Stomach (tissue), 19 donors: ENCODE measurements at places on chromosomes 13 and 19.

- peak; percentile 41 for DNase-seq
Measured at GRCh38 chr19:21463449-21464105, 41.8 kb upstream of the ZNF429 start.

GRCh38 chr19:16325161-16325527 lies 518 bp downstream of the KLF2 start:
- DNase-seq = peak; percentile 69

GRCh38 chr13:94065741-94066140 lies 413.7 kb downstream of the DCT start:
- DNase-seq = no peak

- no peak for DNase-seq
Measured at GRCh38 chr19:55641426-55642152, 787 bp downstream of the ZNF580 start.

DNA sequence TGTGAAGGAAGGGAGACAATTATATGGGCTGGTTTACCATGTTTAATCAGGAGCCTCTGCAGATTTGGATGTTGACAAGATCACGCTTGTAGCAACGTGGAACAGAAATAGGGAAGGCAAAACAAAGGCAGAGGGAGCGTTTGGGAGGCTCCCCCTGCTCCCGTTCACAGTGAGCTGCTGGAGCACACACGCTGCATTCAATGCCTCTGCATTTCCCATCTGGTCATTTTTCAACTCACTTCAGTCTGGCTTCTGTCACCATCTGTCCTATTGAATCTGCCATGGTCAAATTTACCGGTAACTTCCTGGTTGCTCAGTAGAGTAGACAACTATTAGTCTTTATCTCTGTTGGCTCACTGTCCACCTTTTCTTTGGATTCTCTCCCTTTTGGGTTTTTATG lies 91.0 kb downstream of the NHLRC3 start:
- DNase-seq = no peak

DNA sequence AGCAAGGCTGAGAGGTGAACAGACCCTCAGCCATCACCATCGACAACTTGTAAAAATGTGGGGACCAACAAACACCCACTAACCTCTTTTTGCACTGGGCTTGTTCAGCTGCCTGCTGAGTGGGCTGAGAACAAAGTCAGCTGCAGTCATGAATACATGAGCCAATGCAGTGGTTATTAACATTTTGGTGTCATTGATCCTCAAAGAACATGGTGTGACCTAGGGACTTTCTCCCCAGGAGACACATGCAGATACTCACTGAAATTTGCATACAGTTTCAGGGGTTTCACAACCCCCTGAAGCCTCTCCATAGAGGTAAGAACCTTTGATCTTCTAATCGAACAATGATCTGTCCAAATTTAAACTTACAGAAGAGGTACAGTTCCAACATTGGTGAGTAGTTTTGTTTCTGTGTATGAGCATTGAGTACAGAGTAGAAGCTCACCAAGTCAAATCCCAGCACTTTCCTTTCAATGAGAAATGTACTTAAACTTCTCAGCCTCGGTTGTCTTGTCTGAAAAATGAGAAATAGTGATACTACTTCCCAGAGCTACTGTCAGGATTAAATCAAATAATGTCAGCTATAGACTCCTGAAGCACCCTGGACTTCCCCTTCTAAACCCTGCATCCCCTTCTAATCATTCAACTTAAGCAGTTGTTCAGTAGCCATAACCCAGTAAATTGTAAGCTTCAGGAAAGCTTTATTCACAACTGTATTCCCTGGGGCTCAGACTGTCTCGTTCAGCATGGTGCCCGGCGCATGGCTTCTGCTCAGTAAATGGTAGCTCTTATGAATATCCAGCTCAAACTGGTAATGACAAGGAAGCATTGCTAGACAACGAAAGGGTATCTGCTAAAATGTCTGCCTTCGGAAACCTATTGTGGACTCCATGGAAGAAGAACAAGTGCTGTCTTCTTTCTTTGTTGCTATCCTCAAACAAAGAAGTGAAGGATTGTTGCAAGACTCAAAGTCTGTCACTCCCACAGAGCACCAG lies 148.7 kb downstream of the FOXO1 start:
- no peak for DNase-seq

DNA sequence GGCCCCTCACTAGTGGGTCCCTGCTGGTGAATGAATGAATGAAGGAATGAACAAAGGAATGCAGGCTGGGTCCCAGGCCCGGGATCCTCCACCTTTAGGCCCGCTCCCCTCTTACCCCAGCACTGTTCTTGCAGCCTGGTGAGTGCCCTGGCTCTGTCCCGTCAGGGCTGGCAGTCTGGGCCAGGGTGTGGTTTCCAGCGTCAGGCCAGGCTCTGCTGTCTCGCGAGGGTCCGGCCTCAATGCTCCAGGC lies 317 bp downstream of the LYL1 start:
- no peak for DNase-seq

GRCh38 chr19:46537136-46538097 lies 41.8 kb upstream of the PNMA8B start:
- peak; percentile 74 for DNase-seq

DNA sequence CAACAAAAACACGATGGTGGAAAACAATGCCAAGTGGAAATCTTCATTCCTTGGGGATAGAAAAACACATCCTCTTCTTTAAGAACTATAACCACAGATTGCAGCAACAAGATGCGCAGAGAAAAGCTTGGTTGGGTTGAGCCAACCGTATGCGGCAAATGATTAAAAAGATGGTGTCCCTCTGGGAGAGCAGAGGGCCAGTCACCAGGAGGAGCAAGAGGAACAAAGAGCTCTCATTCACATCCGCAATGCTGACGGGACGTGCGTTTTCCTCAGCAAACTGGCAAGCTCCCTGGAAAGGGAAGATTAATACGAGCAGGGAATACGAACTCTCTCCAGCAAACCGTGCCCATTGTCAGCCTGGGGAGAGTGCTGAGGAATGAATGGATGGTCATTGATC lies 141.6 kb downstream of the KATNAL1 start:
- peak; percentile 30 for DNase-seq

- no peak for DNase-seq
Measured at GRCh38 chr19:55614711-55615542, 9.4 kb downstream of the ZNF784 start.

GRCh38 chr19:48255376-48256303 lies at the start of gene CARD8:
TSS of gene CARD8 (minus strand) at chr19:48255912. CDS start at chr19:48241020, 14,892 bp downstream.
- DNase-seq = peak; percentile 95

GRCh38 chr13:42865768-42866102 lies 84.4 kb downstream of the FAM216B start:
- DNase-seq = peak; percentile 45

GRCh38 chr19:35719402-35720162 lies 1.8 kb downstream of the KMT2B start:
- peak; percentile 16 for DNase-seq

DNA sequence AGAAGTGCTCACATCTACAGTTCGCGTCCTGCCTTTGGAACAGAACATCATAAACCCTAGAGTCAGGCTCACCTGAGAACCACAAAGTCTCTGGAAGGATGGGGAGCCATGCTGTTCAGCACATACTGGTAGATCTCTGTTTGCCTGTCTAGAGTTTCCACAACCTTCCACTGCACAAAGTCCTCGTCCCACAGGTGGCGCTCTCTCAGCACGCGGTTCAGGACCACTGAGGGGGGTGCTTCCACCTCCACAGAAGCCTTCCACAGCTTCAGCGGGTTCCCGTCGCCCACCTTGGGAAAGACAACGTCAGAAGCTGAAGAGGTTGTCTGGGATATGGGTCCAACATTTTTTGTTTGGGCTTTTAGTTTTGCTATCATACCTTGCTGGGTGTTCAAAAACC lies 93.6 kb downstream of the KL start:
- DNase-seq = no peak

DNA sequence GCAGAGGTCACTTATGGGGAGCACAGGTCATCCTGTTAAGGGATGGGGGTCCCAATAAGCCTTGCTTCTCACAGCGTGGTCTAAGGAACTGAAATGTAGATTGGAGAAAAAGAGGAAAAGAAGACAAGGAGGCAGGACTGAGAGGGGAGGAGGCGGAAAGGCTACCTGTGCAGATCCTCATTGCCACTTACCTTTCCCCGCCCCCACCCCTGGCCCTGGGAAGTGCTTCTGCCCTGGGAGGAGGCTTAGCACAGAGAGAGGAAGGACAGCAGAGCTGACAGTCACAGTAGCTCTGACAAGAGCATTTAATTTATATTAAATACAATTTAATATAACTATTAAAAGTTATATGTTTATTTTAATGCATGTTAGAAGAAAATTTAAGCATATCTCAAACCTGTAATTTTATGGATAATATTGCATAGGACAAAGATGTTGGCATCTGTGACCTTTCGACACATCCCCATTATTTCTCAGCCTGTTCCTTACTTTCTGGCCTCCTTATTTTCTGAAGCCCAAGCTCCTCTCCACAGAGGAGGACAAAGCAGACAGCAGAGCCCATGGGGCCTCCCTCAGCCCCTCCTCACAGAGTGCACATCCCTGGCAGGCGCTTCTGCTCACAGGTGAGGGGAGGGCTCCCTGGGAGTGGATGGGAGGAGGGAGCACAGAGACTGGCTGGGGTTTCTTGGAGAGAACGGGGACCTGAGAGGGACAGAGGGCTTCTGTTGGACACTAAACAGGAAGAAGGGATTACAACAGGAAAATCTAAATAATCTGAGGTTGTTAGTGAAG lies 23.4 kb downstream of the CEACAM21 start:
- peak; percentile 15 for DNase-seq

GRCh38 chr19:48196933-48197665 lies 26.6 kb downstream of the ZSWIM9 start:
- DNase-seq = no peak

DNA sequence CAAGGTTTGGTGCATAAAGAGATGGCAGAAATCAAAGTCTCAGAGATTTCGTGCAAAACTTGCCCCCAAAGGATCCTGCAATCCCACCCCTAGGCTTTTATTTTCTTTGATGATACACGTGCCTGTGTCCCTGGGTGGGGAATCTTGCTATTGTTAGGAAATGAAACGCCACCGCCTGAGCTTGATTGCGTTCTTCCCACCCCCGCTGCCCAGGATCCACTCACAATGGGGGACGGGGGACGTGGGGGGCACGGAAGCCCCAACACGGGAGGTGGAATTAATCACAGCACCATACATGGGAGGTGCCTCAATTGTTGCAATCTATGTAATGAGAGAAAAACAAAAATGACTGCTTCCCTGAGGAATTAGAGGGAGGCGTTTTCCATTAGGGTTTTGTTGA lies 39.6 kb downstream of the ZNRF4 start:
- no peak for DNase-seq
